Airway epithelial cell (primary cell): ENCODE measurements at places on chromosomes 2 and 18. TPM values are rescaled to one million over a fixed set of nuclear protein-coding genes. Genes with fewer than 3 reads are reported as not detected.

Gene CTAGE1
- total RNA-seq: not detected in 2 replicates

Gene GNLY
- not detected in 2 replicates for total RNA-seq

Gene SLC9A4
- not detected in 2 replicates for total RNA-seq

Gene SERPINB11
- total RNA-seq: 0.05 and 0.35 TPM in 2 replicates

Gene IL36G
- total RNA-seq: 15.7 and 18.5 TPM in 2 replicates

Gene EMX1
- not detected in 2 replicates for total RNA-seq

Gene ZNF396
- total RNA-seq: 0.19 and 0.71 TPM in 2 replicates

Gene MATN3
- 0.70 and 1.2 TPM in 2 replicates for total RNA-seq

Gene CCDC85A
- total RNA-seq: not detected in 2 replicates

Gene RTN4
- total RNA-seq: 209 and 226 TPM in 2 replicates

Gene IFIH1
- total RNA-seq: 5.2 and 8.0 TPM in 2 replicates

Gene TMEM198
- total RNA-seq: 0.78 and 0.93 TPM in 2 replicates

Gene CACNB4
- 0.21 and 0.33 TPM in 2 replicates for total RNA-seq

Gene PRSS56
- total RNA-seq: not detected in 2 replicates

Gene RFTN2
- not detected in 2 replicates for total RNA-seq

Gene M1AP
- 0.56 and 0.63 TPM in 2 replicates for total RNA-seq
